ENCODE measurements at places on chromosomes 6 and 20.

GRCh38 chr6:14950103-14950969 lies 295.5 kb upstream of the JARID2 start:
- no peak for DNase-seq

- DNase-seq: no peak
Measured at GRCh38 chr6:133973109-133973971, 20.3 kb downstream of the TBPL1 start.

DNA sequence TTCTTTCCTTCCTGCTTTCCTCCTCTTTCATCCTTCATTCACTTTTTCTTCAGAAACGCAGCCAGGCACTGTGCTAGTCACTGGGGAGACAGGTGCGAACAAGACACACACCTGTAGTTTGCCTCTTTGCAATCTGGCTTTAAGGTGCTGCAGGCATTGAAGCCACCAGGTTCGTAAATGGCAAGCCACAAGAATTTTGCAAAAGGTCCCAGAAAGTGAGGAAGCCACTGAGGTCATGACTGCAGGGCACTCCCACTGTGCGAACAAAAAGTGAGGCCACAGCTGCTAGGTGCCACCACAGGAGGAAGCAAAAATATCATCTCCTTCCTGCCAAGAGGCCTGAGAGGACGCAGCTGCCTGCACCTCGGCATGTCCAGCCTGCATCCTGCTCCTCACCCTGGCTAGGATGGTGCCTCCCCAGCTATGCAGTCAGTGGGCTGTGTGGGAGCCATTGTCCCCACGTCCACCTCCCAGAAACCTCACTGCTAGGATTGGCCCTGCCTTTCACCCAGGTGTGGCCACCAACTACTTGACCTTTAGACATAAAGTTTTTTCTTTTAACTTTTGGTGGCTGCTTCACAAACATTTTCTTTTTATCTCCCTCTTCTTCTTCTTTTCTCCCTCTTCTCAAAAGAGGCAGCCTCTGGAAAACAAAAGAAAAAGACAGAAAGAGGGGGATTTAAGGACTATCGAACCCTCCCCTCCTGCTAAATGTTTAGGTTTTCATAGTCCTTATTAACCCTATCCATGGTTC lies 230.8 kb downstream of the BCAS1 start:
- peak; percentile 49 for DNase-seq

GRCh38 chr6:167652701-167653095 lies 174.0 kb upstream of the AFDN start:
- DNase-seq: no peak

GRCh38 chr6:33199687-33200218 lies 712 bp downstream of the RXRB start:
- DNase-seq: peak; percentile 85

GRCh38 chr6:54695815-54696214 lies 150.8 kb upstream of the FAM83B start:
- no peak for DNase-seq

DNA sequence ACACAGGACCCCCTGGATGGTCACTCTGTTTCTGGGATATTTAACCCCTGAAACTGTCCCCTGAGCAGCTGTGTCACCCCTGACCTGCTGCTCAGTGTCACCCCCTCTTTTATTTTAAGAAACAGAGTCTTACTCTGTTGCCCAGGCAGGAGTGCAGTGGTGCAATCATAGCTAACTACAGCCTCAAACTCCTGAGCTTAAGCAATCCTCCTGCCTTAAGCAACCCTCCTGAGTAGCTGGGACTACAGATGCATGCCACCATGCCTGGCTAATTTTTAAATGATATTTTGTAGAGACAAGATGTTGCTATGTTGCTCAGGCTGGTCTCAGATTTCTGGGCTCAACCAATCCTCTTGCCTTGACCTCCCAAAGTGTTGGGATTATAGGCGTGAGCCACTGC lies 21.5 kb upstream of the GTSF1L start:
- no peak for DNase-seq

- peak; percentile 25 for DNase-seq
Measured at GRCh38 chr6:37624606-37625574, 72.8 kb downstream of the MDGA1 start.

DNA sequence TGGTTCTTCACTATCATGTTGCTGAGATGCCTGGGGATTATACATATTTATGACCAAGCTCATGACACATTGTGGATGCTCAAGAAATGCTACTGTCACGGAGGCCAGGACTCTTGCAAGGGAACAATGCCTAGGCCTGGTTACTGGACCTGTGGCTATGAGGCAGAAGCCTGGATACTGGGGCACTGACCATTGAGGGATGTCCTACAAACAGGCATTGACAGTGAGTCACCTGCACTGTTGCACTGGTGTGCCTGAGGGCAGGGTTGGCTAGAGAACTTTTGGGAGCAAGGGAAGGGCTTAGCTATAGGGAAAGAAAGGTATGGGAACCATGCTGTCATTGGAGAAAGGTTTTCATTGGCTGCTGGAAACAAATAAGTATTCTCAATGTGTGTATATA lies 313.1 kb upstream of the SUPT3H start:
- DNase-seq: no peak
